ENCODE measurements at places on chromosomes 4 and X.

DNA sequence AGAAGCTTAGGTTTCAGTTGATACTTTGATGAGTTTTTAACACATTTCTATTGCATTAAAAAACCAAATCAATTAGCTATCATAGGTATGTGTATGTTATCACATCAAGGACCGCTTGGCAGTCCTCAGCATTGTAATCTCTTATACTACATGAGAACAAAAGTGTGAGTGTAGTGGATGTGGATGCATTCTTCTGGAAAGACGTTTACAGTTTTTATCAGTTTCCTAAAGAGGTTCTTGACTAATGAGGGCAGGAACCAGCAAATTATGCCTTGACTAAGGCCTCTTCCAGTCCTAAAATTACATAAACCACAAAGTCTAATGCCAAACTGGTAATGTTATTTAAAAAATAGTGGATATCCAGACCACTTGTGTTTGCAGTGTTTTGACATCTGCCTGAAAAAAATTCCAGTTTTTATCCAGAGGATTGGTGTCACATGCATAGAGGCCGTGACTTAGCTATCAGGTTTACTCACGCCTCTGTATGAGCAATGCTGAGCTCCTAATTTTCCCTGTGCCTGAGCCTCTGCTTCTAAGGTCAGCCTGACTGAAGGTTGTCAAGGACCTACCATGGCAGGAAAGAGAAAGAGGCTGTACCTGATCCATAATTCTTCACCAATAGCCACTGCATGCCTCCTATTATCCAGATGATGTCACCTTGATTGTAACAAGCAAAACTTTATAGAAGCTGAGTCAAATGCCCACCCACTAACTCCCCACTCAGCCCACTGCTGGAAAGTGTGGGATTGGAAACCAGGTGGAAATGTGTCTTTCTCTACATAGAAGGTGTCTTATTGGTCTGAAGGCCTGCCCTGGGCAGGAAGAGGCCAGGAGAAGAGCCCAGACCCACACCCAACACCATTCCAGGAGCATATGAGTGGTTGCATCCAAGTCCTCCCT, 68.7 kb downstream of the ENPP6 start:
- DNase-seq: no peak

DNA sequence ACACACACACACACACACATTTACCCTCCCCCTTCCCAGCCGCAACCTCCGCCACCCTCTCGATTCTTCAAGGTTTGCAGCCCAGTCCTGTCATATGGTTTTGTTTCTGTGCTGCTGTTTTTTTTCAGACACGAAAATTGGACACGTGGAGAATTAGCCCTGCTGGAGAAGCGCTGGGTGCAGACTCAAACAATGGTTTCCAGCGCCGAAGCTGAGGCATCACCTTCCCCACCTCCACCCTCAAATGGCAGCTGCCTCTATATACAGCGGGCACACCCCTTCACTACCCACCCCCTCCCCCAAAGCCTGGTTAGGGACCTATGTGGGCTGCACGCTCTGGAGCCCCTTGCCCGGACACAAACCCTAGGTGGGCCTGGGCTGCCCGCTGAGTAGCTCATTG, 87.9 kb downstream of the BCOR start:
- no peak for DNase-seq

DNA sequence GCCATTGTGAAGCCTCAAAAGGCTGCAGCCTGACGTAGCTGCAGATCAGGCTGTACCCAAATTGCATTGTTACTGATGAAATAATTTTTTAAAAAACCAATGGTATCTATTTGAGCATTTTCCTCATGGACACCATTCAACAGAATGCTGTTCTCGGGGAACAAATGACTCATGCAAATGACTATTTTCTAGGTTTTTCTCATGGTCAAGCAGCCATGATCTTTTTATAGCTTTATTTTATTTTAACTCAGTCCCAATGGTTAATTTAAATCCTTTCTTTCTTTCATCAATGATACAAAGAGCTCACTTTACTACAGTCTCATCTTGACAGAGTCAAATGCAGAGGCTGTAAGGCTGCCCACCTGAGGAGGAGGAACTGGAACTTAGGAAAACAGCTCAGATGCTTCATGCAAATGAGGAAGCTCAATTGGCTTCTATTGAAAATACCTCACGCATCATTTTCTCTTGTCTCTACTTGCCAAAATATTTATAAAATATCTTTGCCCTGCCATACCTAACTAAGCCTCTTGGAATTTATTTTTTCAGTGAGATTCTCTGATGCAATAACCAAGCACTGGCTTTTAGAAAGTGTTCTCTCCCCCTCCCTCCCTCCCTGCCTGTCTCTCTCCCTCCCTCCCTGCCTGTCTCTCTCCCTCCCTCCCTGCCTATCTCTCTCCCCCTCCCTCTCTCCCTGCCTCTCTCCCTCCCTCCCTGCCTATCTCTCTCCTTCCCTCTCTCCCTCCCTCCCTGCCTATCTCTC, 81.0 kb downstream of the SORBS2 start:
- no peak for DNase-seq

DNA sequence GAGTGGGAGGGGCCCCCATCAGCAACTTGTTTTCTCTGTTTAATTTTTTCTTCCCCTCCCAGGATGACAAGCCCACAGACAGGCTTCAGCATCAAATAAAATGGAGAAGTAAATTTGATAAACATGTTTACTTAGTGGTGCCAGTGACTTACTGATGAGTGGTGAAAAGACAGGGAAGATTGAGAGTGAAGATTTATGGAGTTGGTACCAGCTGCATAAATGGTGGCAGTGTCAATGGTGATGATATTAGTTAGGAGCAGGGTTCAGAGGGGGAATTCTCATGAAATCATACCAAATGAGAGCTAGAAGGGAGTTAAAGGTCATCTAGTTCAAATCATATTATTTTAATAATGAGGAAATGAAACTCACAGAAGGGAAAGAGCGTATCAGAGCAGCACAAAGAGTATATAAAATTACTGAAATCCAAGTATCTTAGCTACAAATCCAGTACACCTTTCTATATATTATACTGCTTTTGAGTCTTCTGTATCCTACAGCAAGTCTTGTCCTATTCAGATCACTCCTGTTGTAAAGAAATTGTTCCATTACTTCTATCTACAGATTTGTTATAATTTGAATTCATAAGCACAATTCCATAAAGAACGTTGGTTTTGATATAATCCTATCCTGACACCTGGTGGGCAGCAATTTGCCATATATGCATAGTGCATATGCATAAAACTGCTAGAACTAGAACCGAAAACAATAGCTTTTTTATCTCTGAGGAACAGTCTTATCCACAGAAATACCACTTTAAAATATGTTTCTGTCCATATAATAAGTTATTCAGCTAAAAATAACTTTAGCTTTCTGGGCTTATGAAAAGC, 5.0 kb downstream of the P2RY10 start:
- DNase-seq: no peak

GRCh38 chr4:182901337-182901736, 15.8 kb downstream of the DCTD start:
- DNase-seq: no peak

DNA sequence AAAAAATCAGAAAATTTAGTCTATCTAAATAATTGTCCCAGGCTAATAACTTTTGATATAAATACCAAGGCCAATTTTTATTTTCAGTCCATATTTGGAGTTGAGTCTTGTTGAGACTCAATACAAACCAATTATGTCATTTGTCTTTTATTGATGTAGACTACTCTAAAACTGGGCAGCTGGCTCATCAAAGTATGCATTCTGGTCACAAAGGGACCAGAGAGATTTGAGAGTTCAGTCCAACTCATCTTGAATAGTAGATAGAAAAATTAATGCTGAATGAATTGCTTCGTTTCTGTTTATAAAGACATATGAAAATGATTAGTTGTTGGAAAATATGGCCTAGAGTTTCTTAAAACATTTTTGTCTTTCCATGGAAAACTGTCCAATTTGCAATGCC, 412.5 kb upstream of the KLHL4 start:
- DNase-seq: no peak

DNA sequence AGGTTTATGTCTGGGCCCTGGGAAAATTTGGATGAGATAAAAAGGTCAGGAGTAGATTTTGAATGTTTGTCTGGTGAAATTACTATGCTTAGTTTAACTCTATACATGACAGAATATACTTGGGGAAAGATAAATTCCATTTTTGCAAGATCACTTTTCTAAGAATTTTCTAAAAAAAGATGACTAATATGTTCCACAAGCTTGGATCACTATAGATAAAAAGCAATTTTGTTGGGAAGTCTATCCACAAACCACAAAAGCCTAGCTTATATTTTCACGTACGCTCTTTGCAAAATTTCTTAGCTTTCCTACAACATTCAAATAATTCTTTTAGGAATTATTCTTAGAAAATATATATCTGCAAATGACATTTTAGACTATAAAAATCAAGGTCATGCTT, 20.6 kb upstream of the COQ2 start:
- no peak for DNase-seq

GRCh38 chr4:41746440-41747229, 1.9 kb downstream of the PHOX2B start:
- DNase-seq: no peak

DNA sequence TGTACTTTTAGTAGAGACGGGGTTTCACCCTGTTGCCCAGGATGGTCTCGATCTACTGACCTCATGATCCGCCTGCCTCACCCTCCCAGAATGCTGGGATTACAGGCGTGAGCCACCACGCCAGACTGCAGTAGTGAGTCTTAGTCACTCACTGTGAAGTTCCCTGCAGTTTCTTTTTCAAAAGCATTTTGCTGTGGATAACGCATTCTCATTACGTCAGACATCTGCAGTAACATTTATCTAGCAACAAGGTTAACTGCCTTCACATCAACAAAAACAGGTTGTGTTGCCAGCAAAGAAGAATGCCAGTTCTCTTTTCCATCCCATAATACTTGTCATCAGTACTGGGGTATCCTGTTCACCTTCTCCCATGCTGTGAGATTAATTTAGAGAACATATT, 164.6 kb downstream of the DHRSX start:
- DNase-seq: no peak

DNA sequence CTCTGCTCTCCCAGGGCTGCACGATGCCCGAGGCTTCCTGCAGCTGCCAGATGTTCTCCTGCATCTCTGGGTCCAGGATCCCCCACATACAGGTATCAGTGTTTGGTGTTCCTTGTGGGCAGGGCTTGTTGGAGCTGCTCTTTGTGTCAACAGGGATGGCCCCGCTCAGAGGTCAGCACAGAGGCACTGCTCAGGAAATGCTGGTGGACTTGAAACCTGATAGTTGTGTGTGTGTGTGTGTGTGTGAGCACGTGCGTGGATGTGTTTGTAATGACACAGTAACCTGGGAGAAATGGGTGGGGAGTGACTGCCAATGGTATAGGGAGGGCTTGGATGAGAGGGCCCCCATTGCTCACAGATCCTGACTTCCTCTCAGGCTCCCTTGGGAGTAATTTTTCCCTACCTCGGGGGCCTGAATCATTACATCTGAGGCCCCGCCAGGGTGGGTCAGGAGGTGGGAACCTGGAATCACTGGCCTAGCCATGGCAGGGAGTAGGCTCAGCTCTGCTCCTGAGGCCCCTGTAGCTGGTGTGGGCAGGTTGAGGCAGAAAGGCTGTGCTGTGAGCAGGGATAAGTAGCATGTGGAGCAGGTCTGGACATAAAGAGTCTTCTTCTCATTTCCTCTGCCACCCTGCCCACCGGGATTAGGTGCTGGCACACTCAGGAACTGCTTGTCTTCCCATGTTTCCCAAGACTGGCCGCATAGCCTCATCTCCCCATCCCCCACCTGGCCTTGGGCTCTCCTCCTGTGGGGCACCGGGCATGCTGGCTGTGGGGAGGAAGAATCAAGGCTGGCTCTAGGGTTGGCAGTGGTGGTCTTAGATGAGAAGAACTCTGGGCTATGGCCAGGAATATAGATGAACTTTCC, 2.5 kb upstream of the EFNB1 start:
- no peak for DNase-seq

GRCh38 chr4:30716681-30717207, 3.4 kb upstream of the PCDH7 start:
- peak; percentile 32 for DNase-seq

GRCh38 chr4:183399616-183400015, 44.8 kb upstream of the CDKN2AIP start:
- no peak for DNase-seq

GRCh38 chr4:24693636-24694035, 101.7 kb upstream of the SOD3 start:
- no peak for DNase-seq

DNA sequence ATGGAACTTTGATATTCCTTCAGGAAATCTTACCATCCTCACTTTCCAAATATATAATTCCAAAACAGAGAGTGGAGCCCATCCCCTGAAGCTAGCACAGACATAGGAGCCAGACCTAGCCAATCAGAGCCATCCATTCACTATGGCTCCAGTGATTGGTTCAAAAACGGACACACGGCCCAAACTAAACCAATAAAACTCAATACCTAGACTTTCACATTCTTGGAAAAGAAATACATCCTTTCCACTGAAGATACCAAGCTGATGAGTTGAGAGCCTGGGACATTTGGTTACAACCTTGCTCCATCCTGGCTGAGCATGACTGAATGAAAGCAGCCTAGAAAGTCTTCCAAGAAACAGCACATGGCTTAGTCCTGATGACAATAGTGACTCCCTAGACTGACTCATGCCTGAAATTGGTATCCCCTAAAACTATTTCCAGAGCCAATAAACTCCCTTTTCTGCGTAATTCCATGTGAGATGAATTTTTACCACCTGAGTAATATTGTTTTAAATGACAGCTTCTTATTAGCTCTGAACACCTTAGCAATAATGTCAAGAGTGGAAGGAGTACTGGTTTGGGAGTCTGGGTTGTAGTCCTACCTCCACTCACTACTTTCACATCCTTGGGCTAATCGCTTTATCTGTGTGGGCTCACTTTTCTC, 189.6 kb upstream of the LNX1 start:
- DNase-seq: no peak

GRCh38 chr4:127141856-127142255, 490.9 kb upstream of the INTU start:
- DNase-seq: no peak

GRCh38 chrX:32269866-32270265, 941.5 kb downstream of the DMD start:
- DNase-seq: no peak

- peak; percentile 45 for DNase-seq
These were observed 552 bp downstream of the ADH5 start for GRCh38 chr4:99088023-99088449.

GRCh38 chr4:119010909-119011606, 122.4 kb downstream of the SYNPO2 start:
- no peak for DNase-seq

DNA sequence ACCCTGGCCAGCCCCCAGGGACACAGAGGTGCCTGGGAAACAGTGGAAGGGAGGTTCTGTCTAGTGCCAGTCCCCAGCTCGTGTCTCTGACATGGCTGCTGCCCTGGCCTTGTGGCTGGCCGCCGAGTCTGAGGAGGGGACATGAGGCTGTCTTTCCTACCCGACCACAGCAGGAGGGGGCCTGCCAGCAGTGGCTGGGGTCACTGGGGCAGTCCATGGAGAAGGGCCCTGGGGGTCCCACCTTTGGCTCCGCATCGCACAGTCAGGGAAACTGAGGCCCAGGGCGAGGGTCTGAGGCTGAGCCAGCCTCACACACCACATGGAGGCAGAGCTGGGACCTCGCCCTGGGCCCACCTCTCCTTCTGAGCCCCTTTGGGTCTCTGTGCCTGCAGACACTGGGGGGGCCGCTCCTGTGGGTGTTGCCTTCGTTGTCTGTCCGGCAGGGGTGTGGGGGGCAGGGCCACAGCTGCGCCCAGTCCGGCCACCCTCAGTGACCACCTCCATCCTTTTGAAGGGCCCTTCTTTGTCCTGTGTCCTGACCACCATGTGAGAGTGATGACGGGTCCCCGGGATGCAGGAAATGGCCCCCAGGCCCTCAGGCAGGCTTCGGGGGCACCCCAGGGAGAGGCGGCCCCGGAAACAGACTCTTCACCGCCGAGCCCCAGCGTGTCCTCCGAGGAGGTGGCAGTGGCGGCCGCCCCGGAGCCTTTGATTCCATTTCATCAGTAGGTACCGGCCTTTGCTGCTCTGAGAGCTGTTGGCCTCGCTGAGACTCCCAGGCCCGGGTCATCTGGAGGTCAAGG, 17.6 kb downstream of the SH3TC1 start:
- no peak for DNase-seq
